ENCODE measurements at places on chromosomes 5 and 9.
A peak's percentile ranks its signal among the peaks of the same experiment; 100 is the strongest.

- H3K27me3 ChIP-seq: no peaks in the 10 kb centered on the region
- no peaks in the 10 kb centered on the region for H3K36me3 ChIP-seq
- H3K4me1 ChIP-seq: no peaks in the 10 kb centered on the region
- H3K4me3 ChIP-seq: no peak overlapping the region
These were observed 8.2 kb downstream of the DNM1 start for GRCh38 chr9:128211186-128211980.

DNA sequence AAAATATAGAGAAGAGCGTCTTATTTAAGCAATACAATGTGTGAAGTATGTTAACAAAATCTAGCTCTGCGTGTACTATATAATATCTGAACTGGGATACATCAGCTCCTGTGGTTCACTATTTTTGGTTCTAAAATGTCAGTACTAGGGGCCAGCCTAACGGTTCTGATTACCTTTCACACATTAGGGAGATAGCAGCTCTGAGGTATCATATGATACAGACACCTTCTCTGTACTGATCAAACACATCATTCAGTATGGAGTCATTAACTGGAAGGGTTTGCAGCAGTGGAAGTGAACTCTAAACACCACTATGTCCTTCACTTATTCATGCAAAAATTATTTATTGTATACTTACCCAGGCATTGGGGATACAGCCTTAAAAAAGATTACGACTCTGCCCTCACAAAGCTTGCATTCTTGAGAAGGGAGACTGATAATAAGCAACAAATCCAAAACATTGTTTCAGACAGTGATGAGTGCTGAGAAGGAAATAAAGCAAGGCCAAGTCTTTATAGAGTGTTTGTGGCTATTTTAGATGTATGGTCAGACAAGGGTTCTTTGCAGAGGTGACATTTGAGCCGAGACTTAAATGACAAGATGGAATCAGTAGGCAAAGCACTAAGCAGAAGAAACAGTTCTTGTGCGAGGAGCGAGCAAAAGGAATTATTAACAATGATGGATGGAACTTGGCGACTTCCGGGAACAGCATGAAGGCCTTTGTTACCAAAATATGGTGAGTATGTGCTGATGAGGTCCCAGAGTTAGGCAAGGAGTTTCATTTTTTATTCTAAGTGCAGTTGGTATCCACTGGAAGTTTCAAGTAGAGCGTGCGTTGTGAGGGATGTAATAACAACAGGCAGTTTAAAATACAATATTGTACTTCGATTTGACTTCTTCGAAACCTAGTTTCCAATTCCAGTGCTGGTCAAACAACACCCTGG is 1.8 kb upstream of the LNPEP start:
- H3K36me3 ChIP-seq: no peaks in the 10 kb centered on the region
- peak overlapping the region; percentile 80 for H3K27ac ChIP-seq
- no peak for DNase-seq
- H3K27me3 ChIP-seq: no peaks in the 10 kb centered on the region
- H3K4me3 ChIP-seq: peak overlapping the region; percentile 74
- peaks cover 28% of the 10 kb centered on the region for H3K4me1 ChIP-seq

- DNase-seq: no peak
- no peak overlapping the region for H3K27ac ChIP-seq
- no peak overlapping the region for H3K4me3 ChIP-seq
- H3K27me3 ChIP-seq: peaks cover 5% of the 10 kb centered on the region
- H3K36me3 ChIP-seq: no peaks in the 10 kb centered on the region
These were observed 16.4 kb upstream of the FLT4 start for GRCh38 chr5:180665682-180666404.

DNA sequence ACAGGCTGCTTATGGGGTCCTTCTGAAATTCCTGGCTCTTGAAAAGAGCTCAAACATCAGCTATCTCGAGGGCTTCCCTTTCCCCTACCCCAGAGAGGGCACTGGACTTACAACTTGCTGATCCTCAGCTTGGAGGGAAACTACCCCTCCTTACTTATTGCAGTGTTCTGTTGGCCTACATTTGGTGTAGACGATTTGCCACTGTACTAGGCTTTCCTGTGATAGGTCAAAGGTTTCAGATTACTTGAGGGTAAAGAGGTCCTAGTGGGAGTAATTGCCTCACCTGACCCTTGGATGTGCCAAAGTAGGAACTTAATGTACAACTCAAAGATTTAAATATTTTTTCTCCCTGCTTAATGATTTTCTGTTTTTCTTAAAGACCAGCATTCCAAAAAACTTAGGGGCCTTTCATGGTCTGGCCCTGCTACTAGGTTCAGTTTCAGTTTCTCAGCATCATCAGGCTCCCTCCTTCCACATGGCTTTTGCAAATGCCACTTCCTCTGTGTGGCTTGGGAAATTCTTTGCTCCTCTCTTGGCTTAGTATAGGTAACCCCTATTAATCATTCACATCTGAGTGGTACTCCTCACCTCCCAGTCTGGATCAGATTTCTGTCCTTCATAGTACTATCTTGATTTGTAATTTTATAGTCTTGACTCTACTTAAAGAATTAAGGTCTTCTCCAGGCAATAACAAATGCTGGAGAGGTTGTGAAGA is 32.4 kb downstream of the CYSTM1 start:
- no peak overlapping the region for H3K27ac ChIP-seq
- no peak for DNase-seq
- H3K4me3 ChIP-seq: no peak overlapping the region
- no peaks in the 10 kb centered on the region for H3K36me3 ChIP-seq
- no peaks in the 10 kb centered on the region for H3K27me3 ChIP-seq

DNA sequence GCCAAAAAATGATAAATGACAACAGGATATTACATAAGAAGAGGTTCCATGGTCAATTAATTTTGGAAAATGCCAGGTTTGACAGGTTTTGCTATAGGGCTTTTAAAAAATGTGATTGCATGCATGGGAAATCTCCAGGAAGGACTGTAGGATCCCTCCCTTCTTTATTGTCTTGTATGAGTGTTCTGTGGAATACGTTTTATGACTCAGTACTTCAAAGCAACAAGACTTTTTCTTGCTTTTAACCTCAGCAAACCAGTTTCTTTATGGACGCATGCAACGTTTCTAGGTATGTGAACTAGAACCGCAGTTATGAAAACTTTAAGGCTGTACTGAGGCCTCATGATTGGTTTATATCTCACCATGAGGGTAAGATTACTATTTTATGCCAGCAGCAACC is 76.6 kb upstream of the NTRK2 start:
- no peak overlapping the region for H3K27ac ChIP-seq
- no peaks in the 10 kb centered on the region for H3K27me3 ChIP-seq
- no peaks in the 10 kb centered on the region for H3K36me3 ChIP-seq
- H3K4me3 ChIP-seq: no peak overlapping the region

DNA sequence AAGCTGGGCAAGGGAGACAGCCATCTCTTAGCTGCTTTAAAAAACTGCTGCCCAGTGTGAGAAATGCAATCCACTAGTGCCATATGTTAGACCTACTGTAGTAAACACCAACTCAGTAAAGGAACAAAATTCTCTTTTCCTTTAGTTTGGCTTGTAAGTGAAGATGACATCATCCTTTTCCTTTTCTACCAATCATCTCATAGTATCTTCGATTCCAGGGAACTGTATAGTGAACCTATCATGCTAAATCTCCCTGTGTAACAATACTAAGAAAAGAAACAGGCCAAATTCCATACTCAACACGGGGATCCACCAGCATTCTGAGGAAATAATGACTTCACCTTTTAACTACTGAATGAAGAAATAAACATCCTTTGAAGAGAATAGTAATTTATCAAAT is 100.1 kb downstream of the RAPGEF6 start:
- no peak overlapping the region for H3K27ac ChIP-seq
- DNase-seq: no peak
- H3K36me3 ChIP-seq: peaks cover 8% of the 10 kb centered on the region
- H3K27me3 ChIP-seq: no peaks in the 10 kb centered on the region
- H3K4me1 ChIP-seq: peaks cover 14% of the 10 kb centered on the region

- H3K4me1 ChIP-seq: no peaks in the 10 kb centered on the region
- no peaks in the 10 kb centered on the region for H3K36me3 ChIP-seq
- H3K27ac ChIP-seq: no peak overlapping the region
- no peak for DNase-seq
These were observed 219.6 kb downstream of the ADAMTS6 start for GRCh38 chr5:65262096-65262495.

Data from CD4-positive, alpha-beta T cell (primary cell).